ENCODE measurements at places on chromosomes 1 and 21.

- no peak for DNase-seq
Measured at GRCh38 chr1:233912447-233912846, 8.0 kb downstream of the SLC35F3 start.

GRCh38 chr1:197919346-197920066 is 2.3 kb downstream of the LHX9 start:
- no peak for DNase-seq

GRCh38 chr1:216626394-216627067 is 96.7 kb downstream of the ESRRG start:
- DNase-seq = no peak

- DNase-seq = peak; percentile 29
Measured at GRCh38 chr1:168469690-168470089, 74.1 kb downstream of the XCL2 start.

DNA sequence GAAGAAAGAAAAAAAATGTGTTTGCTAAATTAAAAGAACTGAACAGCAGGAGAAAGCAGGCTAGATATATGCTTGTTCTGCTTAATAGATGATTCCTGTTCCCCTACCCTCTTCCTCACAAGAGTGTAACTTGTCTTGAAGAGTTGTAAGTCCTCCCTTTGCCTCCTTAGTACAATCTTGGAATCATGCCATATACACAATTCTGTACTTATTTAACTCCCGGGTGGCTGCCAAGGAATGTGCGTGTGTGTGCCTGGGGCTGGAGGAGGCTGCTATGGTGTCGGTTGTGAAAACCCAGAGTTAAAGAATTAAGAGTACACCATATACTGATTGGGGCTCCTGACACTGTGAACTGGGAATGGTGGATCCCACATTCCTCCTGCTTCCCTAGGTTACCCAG is 194.2 kb downstream of the SIPA1L2 start:
- no peak for DNase-seq

- DNase-seq = no peak
Measured at GRCh38 chr1:29963946-29964345, 727.6 kb downstream of the PTPRU start.

DNA sequence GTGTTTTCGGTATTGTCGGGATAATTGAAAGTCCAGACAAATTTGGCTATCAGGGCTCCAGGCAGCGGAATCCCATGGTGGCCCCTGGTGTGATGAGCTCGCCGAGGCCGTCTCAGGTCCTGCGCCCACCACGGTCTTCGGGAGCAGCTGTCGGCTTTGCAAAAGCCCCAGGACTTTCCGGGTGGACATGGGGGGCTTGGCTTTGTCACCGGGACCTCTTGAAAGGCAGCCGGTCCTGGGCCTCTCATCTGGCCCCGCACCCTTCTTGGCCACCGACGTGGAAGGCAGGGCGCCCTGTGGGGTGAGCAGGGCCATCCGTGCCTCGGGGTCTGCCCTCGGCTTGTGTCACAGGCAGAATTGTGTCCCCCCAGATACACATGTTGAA is 87.1 kb upstream of the ACTRT2 start:
- DNase-seq = no peak

DNA sequence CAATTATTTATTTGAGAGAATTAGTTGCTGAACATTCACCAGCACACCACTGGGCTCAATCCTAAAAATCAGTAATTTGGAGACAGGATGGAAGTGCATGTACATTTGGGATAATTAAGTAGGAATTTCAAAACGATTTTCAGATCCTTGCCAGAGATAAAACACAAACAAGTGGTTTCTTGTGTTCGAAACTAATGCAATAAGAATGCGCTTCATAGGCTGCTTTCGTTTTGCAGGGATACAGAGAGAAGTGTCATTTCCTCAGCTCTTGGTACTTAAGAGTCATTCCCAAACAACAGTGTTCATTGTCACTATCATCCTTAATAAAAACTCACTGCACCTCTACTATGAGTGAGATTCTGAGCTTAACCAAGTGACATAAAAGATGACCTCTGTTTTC is 20.6 kb upstream of the USP24 start:
- no peak for DNase-seq

DNA sequence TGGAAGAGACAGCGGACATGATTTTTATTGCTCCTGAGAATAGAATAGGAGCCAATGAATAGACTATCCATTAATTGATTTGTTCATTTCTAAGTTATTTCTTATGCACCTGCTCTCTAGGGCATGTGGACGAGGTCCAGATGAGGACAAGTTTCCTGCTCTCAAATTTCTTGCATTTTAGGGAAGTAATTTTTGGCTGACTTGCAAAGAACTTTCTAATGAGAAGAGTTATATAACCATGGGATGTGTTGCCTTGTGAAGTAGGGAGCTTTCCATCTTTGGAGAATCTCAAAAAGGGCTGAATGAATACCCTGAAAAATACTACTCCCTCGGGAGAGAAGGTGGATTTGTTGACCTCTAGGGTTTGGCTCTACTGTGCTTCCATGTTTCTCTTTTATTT is 243.0 kb downstream of the KIF26B start:
- no peak for DNase-seq

- peak; percentile 61 for DNase-seq
Measured at GRCh38 chr1:153617663-153618062, 1.5 kb upstream of the S100A14 start.

GRCh38 chr1:240255922-240256321 is 164.2 kb downstream of the FMN2 start:
- no peak for DNase-seq

- no peak for DNase-seq
Measured at GRCh38 chr1:91123773-91124172, 101.9 kb upstream of the ZNF644 start.

DNA sequence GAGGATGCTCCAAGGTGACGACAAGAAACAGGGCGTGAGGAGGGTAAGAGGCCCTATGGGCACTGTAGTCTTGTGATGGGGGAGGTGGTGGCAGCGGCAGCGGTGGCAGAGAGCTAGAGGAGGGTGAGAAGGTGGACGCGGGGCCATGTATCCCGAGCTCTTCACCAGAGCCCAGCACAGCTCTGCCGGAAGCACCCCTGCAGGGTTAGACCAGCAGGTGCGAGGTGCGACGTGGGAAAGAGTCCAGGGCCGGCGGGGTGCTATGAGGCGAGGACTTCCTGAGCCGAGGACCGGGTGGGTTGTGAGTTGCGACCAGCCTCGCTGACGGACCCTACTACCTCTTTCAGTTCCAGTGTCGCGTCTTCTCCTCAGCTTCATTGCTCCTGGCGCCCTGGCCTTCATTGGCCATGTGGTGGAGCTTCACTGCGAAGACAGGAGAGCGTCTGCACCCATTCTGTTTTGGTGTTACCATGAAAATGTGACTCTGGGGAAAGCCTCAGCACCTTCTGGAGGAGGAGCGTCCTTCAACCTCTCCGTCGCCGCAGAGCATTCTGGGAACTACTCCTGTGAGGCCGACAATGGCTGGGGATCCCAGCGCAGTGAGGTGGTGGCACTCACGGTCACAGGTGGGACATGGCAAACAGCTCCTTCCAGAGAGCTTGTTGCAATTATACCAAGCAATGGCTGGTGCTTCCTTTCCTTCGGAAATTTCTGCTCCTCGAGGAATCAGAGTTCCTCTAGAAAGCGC is 67.9 kb upstream of the KIRREL1 start:
- no peak for DNase-seq

- DNase-seq = no peak
Measured at GRCh38 chr1:171366085-171366484, 52.1 kb downstream of the FMO4 start.

GRCh38 chr1:64524614-64525013 is 54.7 kb downstream of the CACHD1 start:
- DNase-seq = no peak

DNA sequence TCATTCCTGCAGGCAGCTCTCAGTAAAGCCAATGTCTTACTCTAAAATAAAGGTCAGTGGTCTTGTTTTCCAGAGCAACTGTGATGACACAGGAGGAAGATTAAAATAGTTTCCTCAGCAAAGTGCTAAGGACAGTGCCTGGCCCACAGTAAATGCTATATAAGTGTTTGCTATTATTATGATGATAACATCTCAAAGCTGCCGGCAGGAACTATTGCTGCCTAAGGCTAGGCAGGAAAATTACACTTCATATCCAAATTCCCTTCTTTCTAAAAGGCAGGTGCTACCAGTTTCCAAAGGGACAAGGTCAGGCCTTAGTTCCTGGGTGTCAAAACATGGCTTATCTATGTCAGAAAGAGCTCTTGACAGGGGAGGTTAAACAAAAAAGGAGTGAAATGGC is 401.3 kb downstream of the HHAT start:
- no peak for DNase-seq

DNA sequence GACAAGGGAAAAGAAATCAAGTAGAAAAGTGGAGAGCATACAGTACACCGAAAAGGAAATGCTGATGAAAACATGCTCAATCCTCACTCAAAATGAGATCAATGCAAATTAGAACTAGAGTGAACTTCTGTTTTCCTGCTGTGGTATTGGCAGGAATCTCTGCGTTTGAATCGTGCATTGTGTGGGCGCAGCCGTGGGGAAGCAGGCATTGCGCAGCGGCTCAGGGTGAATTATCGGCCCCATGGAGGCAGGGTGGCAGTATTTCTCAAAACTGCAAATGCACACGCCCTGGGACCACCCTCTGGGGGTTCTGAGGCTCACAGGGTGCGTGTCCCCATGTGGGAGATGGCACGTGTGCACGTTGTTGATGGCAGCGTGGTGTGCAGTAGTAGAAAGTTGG is 140.6 kb downstream of the PEX14 start:
- DNase-seq = no peak

GRCh38 chr1:246724731-246725095 is 504 bp downstream of the SCCPDH start:
- DNase-seq = no peak

DNA sequence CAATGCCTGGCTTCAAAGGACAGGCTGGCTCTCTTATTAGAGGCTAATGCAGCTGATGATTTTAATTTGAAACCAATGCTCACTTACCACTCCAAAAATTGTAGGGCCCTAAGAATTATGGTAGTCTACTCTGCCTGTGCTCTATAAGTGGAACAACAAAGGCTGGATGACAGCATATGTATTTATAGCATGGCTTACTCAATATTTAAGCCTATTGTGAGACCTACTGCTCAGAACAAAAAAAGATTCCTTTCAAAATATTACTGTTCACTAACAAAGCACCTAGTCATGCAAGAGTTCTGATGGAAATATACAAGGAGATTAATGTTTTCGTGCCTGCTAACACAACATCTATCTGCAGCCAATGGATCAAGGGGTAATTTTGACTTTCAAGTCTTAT is 73.8 kb upstream of the DUSP10 start:
- DNase-seq = no peak

- DNase-seq = no peak
Measured at GRCh38 chr1:196143602-196144342, 464.5 kb downstream of the KCNT2 start.

DNA sequence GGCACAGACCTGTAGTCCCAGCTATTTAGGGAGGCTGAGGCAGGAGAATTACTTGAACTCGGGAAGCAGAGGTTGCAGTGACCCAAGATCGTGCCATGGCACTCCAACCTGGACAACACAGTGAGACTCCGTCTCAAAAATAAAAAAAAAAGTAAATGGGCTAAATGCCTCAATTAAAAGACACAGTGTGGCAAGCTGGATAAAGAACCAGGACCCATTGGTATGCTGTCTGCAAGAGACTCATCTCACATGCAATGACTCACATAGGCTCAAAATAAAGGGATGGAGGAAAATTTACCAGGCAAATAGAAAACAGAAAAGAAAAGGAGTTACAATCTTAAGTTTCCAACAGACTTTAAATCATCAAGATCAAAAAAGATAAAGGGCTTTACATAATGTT is 40.3 kb downstream of the ACBD6 start:
- no peak for DNase-seq

- DNase-seq = no peak
Measured at GRCh38 chr1:186617926-186618325, 62.3 kb downstream of the PTGS2 start.

DNA sequence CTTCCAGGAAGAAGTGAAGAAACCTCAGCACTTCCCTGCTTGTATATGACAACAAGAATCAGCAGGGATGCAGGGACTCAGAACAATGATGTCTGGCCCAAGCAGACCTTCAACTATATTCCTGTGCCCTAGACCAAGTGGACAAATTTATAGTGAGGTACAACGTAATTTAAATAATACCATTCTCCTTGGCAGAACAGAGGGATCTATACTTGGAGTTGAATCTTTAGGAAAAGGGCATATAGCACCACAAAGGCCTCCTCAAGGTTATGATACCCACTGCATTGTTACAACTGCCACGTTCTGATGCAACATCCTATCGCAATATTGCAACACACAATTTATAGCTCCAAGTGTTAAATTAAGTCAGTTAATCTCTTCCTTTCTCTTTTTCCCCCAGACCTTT is 29.1 kb upstream of the GFI1 start:
- no peak for DNase-seq

DNA sequence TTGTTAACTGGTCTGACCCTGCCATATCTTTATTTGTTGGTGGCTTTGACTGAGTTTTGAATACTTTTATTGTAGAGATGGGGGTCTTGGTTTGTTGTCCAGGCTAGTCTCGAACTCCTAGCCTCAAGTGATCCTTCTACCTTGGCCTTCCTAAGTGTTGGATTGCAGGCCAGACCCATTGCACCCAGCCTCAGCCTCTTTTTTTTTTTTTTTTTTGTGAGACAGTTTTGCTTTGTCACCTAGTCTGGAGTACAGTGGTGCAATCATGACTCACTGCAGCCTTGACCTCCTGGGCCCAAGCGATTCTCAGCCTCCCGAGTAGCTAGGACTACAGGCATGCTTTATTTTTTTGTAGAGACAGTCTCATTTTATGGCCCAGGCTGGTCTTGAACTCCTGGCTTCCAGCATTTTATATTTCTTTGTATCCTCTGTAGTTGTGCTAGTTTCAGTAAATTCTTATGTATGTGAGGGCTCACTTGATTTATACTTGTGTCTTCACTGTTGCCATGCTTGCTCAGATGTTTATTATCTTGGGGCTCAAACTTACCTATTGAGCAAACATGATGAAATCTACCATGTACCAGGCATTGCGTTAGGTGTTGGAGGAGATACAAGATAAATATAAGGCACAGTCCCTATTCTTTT is 24.1 kb downstream of the THRAP3 start:
- no peak for DNase-seq

DNA sequence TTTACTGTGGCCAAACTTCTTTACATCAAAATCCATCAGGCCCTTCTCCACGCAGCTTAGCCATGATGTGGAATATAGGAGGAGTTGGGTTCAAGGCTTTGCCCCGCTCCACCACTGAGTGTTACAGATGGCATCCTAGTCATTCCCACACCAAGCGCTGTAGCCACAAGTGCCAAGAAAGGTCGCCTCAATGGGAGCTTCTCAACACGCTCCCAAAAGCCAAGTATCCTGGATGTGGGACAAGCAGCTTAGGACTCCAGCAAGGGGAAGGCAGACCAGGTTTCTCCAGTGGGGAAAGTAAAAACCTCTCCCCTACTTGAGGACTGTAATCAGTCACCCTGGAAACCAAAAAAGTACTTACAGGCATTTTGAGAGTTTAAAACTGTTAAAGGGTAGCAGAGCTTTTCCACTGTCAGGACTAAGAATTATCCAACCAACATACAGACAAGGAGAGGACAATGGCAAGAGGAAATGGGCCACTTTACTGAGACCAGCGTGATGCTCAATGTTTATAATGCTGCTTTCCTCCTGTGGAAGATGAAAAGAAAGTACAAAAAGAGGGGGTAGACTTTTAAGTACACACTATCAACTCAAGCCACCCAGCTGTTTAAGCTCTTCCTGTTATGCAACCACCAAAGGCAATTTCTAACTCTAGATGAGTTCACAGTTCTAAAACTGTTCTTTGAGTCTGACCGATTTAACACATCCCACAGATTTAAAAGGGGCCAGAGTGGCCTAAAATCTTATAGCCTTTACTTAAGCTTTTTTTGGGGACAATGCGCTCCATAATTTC is 120.7 kb upstream of the KRTAP19-8 start:
- peak; percentile 41 for DNase-seq

GRCh38 chr1:211305044-211305443 is 21.6 kb upstream of the TRAF5 start:
- no peak for DNase-seq
